Urothelium cell line (cell line): ENCODE measurements at places on chromosomes 16 and 17.

DNA sequence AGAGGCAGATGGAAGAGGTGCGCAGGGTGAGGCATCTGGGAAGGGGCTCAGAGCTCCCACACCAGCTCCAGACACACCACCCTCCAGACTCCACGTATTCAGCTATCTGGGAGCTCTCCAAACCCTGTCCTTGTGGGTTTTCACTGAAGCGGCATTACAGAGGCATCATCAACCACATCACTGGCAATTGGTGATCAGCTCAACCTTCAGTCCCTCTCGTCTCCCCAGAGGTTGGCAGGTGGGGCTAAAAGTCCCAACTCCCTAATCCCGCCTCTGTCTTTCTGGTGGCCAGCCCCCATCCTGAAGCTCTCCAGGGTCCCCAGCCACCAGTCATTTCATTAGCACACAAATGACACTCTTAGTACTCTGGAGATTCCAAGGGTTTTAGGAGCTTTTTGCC lies 123.9 kb downstream of the KCNJ12 start:
- no peak for DNase-seq

- DNase-seq = no peak
Observed at GRCh38 chr16:24359490-24359889, 103.4 kb downstream of the CACNG3 start.

DNA sequence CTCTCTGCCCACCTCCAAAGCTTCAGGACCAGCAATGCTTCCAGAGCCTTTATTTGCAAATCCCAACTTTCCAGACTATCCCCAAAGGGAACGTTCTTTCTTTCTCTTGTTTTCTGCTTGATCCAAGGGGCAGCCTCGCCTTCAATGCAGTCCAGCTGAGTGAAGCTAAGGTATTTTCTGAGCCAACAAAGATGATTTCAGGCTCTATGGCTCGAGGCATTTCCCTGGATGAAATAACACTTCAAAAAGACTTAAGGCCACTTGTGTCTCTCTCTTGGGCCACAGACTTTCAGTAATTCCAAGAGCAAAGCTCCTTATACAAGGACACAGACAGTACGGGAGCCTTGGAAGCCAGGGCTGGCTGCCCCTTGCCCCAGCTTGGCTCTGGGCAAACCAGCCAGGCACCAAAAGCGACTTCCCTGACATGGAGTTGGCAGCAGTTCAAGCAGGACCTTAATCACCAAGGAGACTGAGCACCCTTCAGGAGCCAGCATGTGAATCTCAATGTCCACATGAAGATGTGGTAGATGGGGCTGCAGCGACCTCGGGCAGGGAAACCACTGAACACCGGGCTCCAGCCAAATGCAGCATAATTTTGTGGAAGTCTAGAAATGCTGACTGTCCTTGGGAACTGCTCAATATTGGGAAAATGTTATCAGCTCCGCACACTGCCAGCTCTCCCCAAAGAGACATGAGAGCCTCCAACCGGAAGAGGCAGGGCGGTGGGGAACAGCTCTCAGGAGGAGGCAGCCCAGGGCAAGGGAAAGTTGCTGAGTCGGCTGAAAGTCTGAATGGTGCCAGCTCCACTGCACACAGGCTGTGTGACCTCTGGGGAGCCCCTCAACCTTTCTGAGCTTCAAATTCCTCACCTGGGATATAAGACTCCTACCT lies 39.0 kb downstream of the TK2 start:
- DNase-seq = no peak

- peak; percentile 35 for DNase-seq
Observed at GRCh38 chr16:57245472-57246113, 534 bp downstream of the ARL2BP start.

GRCh38 chr17:32488177-32488542 lies 1.4 kb downstream of the CDK5R1 start:
- no peak for DNase-seq

- no peak for DNase-seq
Observed at GRCh38 chr17:77326076-77326591, 185.4 kb downstream of the SEC14L1 start.

GRCh38 chr17:36825521-36825920 lies 111.8 kb upstream of the LHX1 start:
- DNase-seq = no peak

DNA sequence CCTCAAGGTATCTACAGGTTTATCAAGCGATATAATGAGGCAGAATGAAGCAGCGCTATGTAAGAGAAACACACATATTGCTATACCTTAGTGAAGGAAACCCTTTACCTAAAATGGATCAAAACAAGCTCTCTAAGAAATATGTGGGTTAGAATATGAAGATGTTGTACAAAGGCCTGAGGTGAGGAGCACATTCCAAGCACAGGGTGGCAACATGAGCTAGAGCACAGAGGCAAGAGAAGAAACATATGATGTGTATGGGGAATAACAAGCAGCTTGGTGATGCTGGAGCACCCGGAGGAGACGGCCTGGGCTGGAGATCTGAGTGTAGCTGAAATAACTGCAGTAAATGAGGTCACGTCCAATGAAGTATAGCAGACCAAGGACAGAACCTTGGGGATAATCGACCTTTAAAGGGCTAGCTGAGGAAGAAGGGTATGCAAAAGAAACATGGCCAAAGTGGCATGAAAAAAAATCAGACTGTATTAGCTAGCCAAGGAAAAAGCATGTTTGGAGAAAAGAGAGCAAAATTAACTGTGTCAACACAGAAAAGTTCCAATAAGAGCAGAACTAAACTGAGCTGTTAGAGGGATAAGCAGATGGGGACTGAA lies 44.0 kb downstream of the MARVELD3 start:
- DNase-seq = no peak

DNA sequence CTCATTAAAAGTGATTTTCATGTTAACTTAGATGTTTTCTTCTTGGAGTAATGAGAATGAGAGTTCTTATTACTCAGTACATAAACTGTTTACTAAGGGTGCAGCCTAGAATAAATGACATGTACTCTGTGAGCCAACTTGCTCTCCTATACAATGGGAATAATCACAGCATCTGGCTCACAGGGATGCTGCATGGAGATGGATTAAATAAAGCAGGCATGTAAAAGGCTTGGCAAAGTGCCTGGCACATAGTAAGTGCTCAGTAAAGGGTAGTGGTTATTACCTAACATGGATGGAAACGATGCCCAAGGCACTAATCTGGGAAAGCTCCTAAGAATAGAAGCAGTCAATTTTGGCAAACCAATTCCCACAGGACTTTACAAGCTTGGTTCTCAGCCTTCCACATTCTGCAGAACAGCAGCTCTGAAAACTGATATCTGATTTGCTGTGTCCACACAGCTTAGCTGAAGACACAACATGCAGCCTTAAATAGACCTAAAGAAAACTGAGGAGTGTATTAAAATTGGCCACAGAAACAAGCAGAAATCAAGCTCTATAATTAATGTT lies 176.1 kb downstream of the ABCC12 start:
- DNase-seq = no peak

DNA sequence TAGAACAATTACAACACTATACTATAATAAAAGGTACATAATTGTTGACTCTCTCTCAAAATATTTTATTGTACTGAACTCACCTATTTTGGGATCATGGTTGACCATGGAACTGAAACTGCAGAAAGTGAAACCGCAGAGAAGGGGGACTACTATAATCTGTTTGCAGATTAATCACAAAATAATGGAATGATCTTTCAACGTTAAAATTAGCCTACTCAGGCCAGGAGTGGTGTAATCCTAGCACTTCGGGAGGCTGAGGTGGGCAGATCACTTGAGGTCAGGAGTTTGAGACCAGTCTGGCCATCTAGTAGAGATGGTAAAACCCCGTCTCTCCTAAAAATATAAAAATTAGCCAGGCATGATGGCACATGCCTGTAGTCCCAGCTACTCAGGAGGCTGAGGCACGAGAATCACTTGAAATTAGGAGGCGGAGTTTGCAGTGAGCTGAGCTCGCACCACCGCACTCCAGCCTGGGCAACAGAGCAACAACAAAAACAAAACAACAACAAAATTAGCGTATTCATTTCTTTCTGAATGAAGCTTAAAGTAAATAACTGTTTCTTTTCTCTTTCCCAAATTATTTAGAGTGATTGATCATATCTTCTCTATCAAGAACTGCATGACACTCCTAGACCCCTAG lies 45.6 kb downstream of the IKZF3 start:
- DNase-seq = no peak

DNA sequence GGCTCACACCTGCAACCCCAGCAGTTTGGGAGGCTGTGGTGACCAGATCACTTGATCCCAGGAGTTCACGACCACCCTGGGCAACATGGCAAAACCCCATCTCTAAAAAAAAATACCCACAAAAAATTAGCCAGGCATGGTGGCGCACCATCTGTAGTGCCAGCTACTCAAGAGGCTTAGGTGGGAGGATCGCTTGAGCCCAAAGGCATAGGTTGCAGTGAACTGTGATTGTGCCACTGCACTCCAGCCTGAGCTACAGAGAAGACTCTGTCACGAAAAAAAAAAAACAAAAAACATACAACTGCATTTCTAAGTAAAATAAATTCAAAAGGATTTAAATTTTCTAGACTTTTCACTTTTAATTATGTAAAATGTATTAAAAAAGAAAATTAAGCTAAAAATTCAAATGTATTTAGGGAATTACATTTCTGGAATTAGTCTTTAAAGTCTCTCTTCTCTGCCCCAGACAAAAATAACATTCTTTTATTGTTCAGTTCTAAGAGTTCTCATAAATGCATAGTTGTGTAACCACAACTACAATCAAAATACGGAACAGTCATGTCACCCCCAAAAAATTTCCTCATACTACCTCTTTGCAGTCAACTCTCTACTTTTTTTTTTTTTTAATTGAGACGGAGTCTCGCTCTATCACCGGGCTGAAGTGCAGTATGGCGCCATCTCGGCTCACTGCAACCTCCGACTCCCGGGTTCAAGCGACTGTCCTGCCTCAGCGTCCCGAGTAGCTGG lies 14.1 kb downstream of the FAM222B start:
- DNase-seq = no peak

- DNase-seq = no peak
Observed at GRCh38 chr17:73278465-73279453, 17.1 kb upstream of the CPSF4L start.

DNA sequence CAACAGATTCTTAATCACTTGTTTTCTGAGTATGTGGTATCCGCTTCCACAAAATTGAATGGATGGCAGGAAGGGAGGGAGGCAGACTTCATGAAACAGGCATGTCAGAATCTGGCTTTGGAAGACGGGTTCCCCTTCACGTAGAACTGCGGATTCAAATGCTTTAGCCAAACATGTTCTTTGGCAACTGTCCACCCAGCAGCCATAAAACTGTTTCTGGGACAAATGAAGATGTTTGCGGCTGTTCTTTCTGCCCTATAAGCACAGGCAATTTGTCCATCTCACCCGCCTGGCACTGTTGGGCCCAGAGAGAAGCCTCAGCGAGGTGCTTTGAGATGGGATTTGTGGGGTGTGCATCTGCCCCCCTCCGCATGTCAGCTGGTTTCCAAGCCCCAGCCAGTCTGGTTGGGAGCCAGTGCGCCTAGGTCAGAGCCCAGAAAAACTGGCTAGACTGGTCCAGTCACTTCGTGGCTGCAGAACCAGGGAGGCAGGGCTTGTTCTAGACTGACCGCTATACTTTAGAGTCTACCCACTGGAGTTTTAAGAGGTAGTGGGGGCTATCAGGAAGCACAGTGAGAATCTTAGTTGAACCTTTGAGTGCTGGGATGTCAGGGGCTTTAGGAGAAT lies 6.3 kb downstream of the CRHR1 start:
- DNase-seq = no peak

DNA sequence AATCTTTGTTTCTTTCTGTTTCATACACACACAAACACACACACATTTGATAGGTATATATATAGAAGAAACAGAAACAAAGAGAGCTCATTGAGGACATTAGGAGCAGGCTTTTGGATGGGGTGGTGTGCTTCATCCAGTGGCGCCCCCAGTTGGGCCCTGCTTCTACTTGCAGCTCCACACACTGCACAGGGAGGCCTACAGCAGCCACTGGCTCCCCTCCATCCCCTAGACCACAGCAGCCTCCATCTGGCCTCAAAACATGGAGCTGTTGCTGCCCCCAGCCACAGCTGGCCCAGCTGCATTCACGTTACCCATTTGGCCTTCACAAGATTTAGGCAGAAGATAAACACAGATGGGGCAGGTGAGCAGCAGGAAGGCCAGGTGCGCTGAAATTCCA lies 33.1 kb upstream of the NF1 start:
- DNase-seq = no peak

GRCh38 chr16:49012961-49013726 lies 268.5 kb downstream of the CBLN1 start:
- DNase-seq = peak; percentile 57

DNA sequence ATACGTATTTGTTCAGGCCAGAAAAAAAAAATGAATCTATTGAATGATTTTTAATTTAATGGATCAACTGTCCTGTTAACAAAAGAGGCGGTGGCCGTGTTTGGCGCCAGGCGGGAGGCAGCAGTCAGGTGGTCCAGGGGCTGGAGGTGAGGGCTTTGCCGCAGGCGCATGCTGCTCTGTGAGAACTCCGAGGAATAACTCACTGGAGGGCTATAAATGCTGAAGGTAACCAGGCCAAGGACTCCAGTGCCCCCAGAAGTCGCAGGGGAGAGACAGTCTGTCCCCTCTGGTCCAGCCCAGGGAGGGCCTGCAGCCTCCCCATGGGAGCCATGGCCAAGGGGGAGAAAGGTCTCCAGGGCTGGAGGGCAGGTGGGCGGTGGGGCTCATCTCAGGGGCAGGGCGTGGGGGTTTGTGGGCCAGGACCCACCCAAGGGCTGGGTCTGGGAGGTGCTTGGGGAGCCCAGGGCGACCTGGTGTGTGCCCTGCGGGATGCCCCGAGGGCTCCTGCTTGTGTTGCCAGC lies 7.1 kb upstream of the BAHCC1 start:
- no peak for DNase-seq

DNA sequence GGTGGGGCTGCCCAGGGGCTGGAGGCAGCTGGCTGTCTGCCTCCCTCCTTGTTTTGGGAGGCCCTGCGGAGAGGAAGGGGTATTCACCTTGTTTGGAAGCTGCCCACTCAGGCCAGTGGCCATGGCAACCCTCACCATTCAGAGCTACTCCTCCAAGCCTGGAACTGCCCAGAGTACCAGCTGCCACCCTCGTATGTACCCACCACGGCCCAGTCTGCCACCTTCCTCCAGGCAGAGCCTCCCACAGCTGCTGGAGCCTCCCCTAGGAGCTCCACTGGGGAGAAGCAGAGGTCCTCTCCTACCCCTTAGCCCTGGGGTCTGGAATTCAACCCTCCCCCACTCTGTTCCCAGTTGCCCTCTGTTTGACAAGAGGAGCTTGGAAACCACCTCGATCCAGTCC lies 90.7 kb downstream of the AXIN2 start:
- DNase-seq = no peak

GRCh38 chr17:22492331-22492730 lies 800.0 kb downstream of the KCNJ18 start:
- no peak for DNase-seq

- no peak for DNase-seq
Observed at GRCh38 chr17:40460604-40460967, 17.3 kb downstream of the IGFBP4 start.
